ENCODE measurements at places on chromosomes 3 and 15.

- DNase-seq, result no peak
Observed at GRCh38 chr3:163011596-163011995, 1515.0 kb downstream of the OTOL1 start.

GRCh38 chr15:25707656-25708365 is 155.3 kb downstream of the ATP10A start:
- no peak for DNase-seq

DNA sequence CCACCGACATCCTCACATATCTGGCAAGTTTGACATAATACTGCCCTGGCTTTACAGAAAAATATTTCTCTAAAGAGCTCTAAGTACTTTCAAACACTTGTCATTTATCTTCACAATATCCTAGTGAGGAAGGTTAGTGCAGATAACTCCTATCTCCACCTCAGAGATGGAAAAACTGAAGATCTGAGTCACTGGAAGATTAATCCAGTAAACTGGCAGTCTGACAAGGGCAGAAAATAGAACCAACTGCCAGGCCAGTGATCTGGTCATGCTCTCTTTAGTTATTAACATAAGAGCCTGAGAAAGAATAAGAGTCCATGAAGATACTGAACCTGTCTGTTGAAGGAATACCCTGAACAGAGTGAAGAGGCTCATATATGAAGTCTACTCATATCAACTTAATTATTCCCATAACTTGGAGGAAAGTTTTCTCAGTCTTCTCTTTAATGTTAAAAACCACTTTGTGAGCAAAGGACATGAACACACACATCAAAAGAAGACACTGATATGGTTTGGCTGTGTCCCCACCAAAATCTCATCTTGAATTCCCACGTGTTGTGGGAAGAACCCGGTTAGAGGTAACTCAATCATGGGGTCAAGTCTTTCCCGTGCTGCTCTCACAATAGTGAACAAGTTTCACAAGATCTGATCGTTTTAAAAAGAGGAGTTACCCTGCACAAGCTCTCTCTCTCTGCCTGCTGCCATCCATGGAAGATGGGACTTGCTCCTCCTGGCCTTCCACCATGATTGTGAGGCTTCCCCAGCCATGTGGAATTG is 61.4 kb downstream of the GOLIM4 start:
- no peak for DNase-seq

GRCh38 chr3:124168271-124168670 is 176.3 kb upstream of the ROPN1 start:
- no peak for DNase-seq

- peak; percentile 96 for DNase-seq
Observed at GRCh38 chr15:59997070-59997701, 6.9 kb upstream of the FOXB1 start.

DNA sequence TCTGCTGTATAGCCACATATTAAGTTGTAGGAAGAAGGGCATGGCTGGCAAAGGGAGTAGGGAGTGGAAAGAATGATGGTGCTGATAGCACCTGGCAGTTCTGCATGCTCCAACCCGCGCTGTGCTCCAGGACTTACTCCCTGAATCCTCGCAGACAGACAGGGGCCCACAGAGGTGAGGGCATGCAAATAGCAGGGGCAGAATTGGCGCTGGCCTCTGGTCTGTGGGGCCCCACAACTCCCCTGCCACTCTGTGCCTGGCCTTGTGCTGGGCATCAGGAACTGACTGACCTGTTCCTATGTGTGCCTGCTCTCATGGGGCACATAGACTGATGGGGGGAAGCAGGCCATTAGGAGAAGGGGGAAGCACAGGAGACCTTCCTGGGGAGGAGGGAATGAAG is 20.9 kb downstream of the HDAC11 start:
- no peak for DNase-seq

GRCh38 chr3:153350420-153350819 is 188.4 kb downstream of the RAP2B start:
- DNase-seq, result no peak

DNA sequence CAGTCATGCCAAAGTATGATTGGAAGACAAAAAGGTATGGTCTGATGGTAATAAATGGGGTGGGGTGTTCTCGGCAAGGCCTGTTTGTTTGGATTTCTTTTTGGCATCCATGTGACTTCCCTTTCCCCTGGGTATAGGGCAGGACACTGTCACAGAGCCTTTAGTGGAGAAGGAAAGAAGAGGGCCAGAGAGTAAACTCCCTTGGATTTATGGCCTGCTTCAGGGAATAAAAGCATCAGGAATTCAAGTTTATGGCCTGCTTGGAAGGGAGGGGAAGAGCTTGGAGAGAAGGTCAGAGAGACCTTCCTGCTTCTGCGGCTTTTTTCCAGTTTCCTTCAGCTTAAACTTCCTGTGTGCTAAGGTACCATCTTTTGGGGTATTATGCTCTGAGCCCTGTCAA is 179.4 kb upstream of the ADAMTS9 start:
- no peak for DNase-seq

DNA sequence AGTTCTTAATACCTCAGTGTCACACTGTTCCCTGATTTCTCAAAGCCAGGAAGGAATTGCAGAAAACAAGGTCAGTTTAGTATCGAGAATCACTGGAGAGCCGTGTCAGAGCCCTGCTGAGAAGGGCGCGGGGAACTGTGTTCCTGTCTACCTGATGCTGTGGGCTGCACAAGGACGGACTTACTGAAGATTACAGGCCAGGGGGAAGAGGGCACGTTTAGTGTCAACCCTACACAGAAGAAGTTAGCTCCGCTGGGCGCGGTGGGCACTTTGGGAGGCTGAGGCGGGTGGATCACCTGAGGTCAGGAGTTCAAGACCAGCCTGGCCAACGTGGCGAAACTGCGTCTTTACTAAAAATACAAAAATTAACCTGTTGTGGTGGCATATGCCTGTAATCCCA is 104.1 kb downstream of the APBA2 start:
- no peak for DNase-seq

DNA sequence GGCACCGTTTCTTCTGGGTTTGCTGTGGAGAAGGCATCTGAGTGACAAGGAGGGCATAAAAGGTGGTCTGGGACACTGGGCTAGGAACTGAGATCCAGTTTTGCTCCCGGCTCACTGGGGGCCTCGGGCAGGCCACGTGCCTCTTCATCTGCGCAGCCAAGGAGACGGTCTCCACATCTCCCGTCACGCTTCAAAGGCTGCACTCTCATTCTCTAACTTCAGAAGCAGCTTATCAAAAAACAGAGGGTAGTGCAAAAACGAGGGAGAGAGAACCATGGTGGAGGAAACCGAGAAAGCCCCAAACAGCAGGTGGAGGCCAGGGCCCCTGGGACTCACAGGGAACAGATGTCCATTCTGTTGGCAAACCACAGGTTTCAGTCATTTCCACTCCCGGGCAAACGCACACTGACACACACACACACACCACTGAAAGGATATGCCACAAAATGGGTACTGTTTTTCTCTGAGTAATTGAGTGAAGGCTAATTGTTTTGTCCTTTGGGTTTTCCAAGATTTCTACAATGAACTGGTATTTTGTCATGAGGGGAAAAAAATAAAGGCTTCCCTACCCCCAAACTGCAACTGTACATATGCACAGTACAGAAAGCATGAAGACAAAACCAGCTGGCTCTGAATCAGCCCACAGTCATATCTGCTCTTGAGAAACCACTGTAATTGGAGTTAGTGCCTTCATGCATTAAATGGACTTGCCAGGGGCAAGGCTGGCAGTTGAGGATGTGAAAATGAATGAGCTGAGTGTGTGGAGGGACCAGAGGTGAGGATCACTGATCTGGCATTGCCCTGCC is 71.9 kb downstream of the MGLL start:
- DNase-seq, result no peak

GRCh38 chr3:9884555-9885165 is 4.6 kb upstream of the CIDEC start:
- DNase-seq, result no peak

DNA sequence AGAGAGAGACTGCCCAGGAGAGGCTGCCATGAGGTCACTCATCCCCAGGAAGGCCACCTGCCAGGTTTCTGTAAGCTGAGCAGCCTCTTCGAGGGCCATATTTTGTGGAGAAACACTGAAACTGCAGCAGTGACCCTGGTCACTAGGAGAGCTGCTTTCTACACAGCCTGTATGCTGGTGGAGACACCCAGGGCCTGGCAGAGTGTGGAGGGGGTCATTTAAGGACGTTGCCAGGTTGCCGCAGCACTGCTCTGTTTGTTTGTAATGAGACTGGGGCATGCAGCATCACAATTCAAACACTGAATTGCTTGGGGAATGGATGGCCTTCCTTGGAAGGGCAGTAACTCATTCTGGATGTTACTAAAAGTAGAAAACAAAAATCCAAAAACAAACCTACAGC is 104.9 kb upstream of the TRIM42 start:
- no peak for DNase-seq

DNA sequence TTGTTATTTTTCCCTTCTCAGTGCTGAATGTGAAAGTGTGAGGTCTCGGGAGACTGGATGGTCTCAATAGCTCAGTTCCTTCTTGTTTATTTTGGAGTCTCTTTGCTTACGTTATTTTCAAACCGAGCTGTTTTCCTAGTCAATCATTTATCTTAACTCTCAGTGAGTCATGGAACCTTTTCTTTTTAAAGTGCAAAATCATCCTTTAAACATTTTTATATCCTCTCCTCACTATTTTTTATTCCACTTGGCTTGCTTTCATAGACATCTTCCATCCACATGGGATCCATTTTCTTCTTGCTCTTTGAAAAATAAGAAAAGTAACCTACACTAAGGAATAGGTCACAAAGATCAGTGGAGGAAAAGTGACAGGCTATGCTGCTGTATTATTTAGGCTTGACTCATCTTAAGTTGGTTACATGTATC is 497.8 kb downstream of the NAALADL2 start:
- no peak for DNase-seq

DNA sequence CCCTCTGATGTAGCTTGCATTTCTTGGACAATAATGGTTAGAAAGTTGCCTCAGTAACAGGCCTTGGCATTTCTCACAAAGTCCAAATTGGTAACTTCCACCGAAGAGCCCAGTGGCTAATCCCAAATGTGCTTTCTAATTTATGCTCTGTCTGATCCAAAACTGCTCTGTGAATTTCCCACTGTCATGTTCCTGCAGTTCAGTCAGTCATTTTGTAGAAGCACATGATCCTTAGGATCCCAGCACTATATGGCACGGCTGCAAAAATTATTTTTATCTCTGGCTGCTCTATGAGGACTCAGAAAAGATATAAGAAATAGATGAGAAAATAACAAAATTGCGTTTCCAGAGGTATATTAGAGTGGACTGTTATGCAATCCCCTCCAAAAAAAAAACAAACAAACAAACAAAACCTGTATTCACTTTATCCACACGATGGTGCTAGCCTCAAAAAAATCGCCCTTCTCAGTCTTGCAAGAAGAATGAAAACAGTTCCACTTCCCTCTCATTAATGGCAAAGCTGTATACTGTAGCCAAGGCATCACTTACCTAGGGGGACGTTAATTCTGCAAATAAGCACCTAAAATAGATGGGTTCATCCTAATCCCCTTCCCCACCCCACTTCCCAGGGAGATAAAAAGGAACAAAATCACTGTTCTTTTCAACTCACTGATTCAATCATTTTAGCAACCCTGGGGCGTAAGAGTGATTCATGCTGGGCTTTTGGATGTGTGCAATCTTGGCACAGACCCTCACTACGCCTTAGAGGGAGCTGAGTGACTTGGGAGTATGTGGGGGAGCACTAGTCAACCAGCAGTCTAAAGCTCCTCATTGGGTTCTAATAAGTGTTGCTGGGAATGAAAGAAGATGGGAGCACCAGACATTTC is 61.3 kb downstream of the TMCO5A start:
- DNase-seq, result no peak

DNA sequence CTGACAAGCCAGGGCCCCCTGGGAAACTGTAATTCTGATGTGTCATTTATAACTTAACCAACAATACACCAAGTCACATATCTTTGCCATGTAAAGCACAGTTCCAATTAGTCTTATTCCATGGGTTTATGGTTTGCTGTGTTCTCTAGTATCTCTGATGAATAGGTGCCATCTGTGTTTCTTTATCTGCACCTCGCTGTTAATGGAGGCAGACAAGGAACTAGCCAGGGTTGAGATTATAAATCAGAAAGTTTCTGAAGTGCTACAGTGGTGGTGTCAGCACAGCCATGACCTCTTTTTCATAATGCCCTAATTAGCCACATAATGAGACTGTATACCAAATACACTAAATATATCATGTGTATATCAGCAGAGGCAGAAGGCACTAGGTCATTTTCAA is 866.4 kb downstream of the PLOD2 start:
- no peak for DNase-seq

DNA sequence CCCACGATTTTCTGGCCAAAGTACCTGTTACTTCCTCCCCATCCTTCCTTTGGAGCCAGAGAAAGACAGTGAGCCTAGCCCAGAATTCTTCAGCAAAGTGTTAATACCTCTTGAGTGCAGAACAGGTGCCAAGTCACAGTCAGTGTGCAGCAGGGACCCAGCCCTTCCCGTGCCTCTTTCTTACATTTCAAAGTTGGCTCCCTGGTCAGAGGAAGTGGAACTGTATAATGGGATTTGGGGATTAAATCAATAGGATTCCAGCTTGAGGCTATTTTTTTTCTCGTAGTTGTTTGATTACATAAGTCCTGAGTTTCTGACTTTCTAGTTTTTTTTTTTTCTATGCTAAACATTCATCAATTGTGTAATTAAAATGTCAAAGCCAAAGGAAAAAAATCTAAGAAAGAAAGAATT is 52.6 kb upstream of the ABHD10 start:
- no peak for DNase-seq

- DNase-seq, result no peak
Observed at GRCh38 chr3:132682201-132682600, 22.1 kb downstream of the UBA5 start.

GRCh38 chr3:53174346-53175250 is 13.6 kb downstream of the PRKCD start:
- DNase-seq, result no peak

DNA sequence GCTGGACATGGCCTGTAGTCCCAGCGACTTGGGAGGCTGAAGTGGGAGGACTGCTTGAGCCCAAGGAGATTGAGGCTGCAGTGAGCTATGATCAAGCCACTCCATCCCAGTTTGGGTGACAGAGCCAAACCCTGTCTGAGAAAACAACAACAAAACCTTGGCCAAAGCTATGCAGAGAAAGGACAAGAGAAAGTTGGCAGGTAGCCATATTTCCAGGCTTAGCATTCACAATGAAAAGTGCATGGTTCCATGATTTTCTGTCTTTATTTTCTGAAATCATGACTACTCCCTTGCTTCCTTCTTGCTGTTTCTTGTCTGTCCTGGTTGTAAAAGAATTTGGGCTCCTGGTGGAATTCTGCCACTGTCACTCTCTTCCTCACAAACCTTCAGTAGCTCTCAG is 284.6 kb upstream of the C2CD4B start:
- no peak for DNase-seq

DNA sequence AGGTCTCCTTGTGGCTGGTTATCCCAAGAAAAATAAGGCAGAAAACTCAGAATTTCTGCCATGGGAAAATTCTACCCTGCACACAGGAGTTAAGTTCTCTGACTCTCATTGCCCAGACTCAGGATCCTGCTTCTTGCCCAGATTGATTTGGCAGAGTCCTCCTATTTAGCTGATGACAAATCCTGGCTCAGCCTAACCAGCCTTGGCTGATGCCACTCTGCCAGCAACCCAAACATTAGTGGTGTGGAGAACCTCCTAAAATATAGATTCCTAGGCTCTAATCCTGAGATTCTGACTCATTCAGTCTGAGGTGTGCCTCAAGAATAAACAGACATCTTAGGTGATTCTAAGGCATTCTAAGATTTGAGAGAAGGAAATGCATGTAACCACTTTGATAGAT is 60.5 kb upstream of the ACTC1 start:
- DNase-seq, result no peak

Measured in WTC11 (cell line).